Activated CD4-positive, alpha-beta T cell treated with anti-CD3 and anti-CD28 coated beads, Interleukin-2, amount 50 U/mL, for 1 hour (primary cell): ENCODE measurements at places on chromosomes 5 and 9.

DNA sequence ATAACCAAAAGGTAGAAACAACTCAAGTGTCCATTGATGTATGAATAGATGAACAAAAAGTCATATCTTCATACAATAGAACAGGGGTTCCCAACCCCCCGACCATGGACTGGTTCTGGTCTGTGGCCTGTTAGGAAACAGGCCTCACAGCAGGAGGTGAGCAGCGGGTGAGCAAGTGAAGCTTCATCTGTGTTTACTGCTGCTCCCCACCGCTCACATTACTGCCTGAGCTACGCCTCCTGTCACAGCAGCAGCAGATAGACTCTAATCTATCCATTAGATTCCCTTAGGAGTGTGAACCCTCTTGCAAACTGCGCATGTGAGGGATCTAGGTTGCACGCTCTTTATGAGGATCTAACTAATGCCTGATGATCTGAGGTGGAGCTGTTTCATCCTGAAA, 478.0 kb downstream of the BRINP1 start:
- DNase-seq: no peak

DNA sequence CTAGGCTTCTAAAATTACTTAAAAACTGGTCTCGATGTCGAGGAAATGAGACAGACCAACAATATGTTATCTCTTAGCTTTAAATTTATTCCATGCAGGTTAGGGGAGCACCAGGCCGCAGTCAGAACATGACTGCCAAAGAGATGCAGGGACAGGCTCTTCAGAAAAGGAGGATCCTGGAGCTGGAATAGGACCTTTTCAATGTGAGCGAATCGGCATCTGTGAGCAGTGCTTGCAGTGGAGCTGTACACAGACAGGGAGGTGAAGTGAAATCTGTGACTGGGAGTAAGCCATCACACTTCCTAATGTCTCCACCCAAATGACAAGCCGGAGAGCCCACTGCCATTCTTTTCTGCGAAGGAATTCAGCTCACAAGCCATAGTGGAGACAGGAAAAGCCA, 78.2 kb downstream of the EFNA5 start:
- DNase-seq: no peak

DNA sequence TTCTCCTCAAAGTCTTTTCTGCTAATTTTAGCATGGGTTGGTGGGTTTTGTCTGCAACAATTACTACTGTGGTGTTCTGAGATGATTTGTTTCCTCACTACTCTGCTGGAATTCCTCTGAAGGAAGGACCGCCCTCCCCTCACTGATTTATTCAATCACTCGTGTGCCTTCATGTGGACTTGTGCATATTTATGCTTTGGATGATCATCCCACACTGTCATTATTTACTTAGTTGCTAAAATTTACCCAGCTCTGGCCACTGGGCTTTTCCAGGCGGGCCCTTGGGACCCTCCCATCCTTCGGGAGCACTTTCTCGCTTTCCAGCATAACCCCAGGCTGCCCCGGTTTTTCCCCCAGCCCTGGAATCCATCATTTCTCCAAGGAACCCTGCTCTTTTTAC, 41.7 kb upstream of the NKD2 start:
- no peak for DNase-seq

- DNase-seq: no peak
Measured at GRCh38 chr5:155015239-155015638, 1.7 kb downstream of the KIF4B start.

DNA sequence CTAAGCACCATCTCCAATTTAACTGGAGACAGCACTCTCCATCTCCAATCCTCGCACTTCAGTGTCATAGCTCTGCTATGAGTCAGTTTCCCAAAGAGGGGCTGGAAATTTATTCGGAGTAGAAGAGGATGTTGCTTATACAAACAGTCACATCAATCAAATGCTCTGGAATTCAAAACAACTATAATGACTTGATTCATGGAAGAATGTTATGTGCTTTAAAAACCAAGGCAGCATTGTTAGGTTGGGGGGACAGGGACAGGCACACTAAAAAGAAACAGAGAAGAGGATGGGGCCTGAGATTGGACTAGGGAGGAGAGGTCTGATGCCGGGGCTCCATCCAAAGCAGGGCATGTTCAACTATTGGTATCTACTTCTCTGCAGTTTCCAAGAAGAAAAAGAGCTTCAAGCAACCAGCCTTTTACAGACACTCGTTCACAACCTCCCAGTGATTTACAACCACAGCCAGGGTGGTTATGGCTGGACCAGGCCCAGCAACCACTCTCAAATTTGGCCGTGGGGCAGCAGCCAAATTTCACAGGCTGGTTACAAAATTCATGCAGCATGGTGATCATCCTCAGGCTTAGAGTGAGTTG, 117.5 kb upstream of the ZNF366 start:
- DNase-seq: no peak

DNA sequence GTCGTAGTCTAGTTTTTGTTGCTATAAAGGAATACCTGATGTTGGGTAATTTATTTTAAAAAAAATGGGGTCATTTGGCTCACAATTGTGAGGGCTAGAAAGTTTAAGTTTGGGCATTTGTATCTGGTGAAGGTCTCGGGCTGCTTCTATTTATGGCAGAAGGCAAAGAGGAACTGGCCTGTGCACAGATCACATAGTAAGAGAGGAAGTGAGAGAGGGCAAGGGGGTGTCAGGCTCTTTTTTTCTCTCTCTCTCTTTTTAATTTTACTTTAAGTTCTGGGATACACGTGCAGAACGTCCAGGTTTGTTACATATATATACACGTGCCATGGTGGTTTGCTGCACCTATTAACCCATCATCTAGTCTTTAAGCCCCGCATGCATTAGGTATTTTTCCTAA, 453.3 kb downstream of the DIRAS2 start:
- DNase-seq: no peak

DNA sequence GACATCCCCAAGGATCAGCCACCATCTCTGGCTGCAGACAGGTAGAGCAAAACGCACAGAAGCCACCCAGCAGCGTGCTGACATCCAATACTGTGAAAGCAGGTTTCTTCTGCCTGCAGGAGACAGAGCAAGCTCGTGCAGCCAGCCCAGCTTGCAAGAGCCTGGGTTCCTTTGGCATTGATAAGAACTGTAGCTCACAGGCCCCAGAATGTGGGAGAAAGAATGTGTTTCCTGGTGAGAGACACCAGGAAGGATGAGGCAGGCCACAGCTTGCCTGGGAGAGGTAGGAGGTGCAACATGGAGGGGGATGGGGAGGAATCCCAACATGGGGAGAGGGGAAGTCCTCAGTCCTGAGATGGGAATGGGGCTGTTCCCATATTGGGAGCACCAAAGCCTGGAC, 34.0 kb upstream of the ARAP3 start:
- no peak for DNase-seq

- DNase-seq: no peak
Measured at GRCh38 chr9:5375790-5376477, 36.3 kb upstream of the RLN1 start.

- DNase-seq: no peak
Measured at GRCh38 chr5:80592761-80593160, 22.7 kb upstream of the ANKRD34B start.

DNA sequence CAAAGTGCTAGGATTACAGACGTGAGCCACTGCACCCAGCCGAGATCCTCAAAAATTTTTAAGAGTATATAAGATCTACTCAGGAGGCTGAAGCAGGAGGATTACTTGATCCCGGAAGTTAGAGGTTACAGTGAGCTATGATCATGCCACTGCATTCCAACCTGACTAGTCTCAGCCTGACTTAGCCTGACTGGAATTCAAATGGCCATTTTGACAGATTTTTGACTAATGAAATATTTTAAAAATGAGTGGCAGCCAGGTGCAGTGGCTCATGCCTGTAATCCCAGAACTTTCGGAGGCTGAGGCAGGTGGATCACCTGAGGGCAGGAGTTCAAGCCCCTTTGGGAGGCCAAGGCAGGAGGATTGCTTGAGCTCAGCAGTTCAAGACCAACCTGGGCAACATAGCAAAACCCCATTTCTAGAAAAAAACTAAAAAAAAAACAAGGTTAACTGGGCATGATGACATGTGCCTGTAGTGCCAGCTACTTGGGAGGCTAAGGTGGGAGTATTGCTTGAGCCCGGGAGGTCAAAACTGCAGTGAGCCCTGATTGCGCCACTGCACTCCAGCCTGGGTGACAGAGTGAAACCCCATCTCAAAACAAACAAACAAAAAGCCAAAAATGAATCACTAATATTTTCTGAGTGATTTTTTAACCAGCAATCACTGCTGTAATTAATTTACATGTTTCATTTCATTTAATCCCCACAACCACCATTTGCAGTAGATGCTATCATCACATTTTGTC, 16.6 kb downstream of the ATOX1 start:
- no peak for DNase-seq
